ENCODE measurements at places on chromosomes 5 and 9. TPM values are rescaled to one million over a fixed set of nuclear protein-coding genes. Genes with fewer than 3 reads are reported as not detected.

- DNase-seq = no peak
Measured at GRCh38 chr5:168936511-168936910, 357.3 kb upstream of the PANK3 start.

DNA sequence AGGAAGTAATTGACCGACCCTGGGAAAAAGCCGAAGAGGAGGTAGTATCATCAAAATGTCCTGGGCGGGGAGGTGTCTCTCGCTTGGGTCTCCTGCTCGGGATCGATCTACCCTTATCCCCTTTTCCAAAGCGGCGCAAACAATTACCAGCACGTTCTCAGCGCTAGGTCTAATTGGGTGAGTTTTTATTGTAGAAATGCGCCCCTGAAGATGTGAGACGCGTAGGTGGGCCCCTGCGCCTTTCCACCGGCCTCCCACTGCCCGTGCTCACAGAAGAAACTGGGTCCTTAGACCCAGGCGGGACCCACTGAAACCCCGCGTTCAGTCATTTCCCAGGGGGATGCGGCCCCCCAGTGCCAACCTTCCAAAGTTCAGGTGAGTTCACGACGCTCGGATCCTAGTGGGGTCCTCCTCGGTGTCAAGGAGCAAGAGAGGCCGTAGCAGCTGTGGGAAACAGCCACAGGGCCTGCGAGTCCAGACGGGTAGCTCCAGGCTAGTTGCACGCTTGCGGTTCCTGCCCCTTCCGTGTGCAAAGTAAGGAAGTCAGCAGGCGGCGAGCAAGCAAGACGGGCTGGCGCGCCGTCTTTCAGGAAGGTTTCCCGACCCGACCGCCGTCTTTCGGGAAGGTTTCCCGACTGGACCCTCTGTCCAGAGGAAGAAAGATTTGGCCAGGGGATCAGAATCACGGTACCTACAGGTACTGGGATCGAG is 1.5 kb downstream of the SMIM32 start:
- DNase-seq = no peak

- peak; percentile 65 for DNase-seq
Measured at GRCh38 chr9:107620801-107621200, 131.2 kb upstream of the KLF4 start.

DNA sequence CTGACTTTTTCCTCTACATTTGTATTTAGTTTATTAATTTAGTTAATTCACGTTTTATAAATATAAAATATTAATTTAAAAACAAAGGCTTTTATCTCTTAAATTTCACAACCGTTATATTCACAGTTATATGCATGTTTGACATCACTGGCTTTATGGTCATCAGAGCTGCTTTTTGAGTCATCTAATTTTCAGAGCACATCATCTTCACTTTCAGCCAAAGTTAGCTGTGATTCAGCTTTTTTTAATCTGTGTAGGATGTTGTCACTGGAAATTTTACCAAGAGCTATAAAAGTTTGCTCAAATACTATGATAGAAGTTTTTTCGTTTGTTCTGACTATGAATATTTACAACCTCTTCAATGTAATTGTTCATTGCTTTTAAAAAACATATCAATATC is 12.4 kb downstream of the CDC37L1 start:
- DNase-seq = no peak

DNA sequence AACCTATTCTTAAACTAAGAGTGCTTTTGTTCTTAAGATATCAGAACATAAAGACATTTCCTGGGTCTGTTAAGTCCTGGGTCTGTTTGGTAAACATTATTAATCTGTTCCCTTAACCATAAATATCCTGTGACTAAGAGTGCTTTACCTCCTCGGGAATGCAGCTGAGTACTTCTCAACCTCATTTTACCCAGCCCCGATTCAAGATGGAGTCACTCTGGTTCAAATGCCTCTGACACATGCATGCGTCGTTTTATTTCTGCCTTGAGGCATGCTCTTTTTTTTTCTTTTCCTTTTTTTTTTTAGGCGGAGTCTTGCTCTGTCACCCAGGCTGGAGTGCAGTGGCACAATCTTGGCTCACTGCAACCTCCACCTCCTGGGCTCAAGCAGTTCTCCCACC is 39.8 kb upstream of the FBXL17 start:
- DNase-seq = no peak

DNA sequence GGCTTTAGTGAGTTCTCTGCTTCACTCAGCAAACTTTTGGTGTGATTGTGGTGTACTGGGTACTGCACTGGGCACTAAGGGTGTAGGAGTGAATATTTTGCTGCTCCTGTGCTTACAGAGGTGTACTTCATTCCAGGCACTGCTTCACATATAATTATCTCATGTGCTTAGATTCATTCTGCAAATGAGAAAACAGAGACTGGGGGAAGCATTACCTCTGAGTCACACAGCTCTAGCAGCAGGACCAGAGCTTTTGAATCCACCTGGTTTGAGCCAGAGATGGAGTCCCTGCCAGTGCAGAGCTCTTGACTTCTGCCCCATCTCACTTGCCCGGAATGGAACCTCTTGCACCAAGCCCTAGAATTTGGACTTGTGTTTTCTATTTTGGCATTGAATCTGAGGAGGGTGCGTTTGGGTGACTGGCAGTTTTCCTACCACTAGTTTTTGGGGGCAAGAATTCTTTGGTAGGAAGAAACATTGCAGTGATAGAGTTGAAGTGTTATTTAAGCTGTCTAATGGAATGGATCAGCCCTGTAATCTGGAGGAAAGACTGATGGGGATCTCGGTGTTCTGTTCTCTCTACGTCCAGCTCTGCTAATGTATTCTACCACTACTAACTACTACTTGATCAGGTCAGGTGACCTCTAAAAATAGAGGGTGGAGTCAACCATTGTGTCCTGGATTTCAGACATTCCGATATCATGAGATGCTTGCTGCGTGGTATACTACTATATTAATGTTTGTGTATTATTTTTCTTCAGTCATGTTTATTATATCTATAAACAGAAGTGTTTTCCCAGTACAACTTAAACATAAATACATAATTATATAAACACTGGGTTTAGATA is 2.5 kb downstream of the ARHGAP26 start:
- DNase-seq = no peak

DNA sequence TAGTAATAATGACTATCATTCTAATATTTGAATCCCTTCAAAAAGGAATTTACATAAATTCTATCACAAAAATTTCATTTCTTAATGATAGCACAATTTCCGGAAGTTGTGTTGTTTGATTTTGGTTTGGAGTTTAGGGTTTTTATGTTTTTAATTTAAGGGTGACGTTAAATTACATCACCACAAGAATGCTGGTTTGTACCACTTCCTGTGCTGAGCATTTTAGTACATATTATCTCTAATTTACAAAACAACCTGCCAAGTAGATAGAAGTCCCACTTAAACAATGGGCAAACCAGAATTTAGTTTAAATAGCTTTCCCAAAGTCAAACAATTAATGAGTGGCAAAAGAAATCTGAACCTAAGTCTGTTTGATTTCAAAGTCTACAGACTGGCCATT is 63.4 kb downstream of the DENND1A start:
- no peak for DNase-seq

- peak; percentile 87 for DNase-seq
Measured at GRCh38 chr9:33202552-33203201, 35.5 kb upstream of the B4GALT1 start.

DNA sequence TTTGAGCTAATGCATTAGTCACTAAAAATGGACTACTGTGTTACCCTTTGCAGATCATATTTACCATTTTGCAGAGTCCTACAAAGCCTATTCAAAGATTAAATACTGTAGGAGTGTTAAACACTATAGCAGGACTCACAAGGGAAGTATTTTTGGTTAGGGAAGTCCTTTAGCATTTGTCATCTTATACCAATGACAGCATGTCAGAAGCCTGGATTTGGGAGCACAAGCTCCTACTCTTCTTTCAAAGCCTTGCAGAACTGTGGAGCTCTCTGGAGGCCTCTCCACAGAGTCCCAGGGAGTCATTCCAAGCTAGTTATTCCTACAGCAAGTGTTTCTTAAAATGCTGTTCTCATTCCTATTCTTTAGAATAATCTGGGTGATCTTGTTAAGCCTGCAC is 288.8 kb downstream of the PIK3R1 start:
- no peak for DNase-seq

DNA sequence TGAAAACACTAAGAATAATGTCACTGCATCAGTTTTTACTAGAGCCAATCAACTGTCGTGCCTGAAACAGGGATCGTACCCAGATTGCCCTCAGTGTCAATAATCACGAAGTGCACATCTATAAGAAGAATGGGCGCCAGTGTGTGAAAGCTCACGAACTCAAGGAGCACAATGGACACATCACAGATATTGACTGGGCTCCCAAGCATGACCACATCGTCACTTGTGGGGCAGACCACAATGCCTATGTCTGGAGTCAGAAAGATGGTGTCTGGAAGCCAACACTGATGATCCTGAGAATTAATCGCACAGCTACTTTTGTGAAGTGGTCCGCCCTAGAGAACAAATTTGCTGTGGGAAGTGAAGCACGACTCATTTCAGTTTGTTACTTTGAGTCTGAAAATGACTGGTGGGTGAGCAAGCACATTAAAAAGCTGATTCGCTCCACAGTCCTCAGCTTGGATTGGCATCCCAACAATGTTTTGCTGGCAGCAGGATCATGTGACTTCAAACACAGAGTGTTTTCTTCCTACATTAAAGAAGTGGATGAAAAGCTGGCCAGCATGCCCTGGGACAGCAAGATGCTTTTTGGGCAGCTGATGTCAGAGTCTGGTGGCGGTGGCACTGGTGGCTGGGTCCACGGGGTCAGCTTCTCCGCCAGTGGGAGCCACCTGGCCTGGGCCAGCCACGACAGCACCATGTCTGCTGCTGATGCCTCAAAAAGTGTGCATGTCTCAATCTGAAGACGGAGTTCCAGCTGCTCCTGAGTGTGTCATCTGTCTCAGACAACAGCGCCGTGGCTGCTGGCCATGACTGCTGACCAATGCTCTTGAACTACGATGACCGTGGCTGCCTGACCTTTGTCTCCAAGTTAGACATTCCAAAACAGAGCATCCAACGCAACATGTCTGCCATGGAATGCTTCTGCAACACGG is 32.2 kb downstream of the NSA2 start:
- no peak for DNase-seq

DNA sequence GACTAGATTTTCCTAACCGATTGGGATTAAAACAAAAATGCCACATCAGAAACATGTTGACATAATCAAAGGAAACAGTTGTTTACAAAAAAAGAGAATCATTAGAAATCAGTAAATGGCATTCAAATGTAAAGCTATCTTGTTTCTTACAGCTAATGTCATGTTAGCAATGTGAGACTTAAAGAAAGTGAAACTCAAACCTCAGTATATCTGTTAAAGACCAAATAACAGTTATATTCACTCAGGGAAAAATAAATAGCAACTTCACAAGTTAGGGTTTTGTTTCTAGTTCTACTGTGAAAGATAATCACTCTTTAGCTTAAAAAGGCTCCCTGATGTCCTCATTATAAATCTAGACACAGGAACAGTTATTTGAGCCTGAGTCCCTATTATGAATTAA is 189.3 kb upstream of the EFNA5 start:
- no peak for DNase-seq

DNA sequence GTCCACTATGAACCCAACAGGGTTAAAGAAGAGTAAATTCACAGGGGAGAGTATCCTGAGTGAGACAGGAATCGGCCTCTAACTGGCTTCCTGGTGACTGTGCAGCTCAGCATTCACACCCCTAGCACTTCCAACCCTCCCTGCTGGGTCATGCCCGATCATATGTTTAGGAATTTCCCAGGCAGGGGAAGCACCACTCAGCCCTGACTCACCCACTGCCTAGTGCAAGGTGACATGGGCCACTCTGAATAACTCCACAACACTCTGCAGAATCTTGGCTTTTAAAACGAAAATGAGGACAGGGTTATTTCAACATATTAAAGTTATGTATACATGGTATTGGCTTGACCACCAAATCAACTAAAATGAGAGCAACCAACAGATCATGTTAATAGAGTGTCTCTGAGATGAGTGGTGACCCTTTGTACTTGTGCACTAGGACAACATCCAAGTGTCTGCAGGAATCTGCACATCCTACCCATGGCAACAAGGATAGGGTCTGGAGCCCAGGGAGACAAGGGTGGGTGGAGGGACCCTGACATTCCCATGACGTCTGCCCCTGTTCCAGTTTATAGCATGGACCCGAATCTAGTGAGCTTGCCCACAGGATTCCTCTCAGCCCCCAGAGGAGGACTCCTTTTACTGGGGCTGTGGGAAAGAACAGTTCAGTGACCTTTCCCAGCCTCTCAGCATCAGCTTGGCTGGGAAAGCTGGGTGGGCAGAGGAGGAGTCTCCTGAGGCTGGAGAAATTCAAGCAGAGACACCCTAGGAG is 485.8 kb downstream of the SEMA5A start:
- DNase-seq = no peak

DNA sequence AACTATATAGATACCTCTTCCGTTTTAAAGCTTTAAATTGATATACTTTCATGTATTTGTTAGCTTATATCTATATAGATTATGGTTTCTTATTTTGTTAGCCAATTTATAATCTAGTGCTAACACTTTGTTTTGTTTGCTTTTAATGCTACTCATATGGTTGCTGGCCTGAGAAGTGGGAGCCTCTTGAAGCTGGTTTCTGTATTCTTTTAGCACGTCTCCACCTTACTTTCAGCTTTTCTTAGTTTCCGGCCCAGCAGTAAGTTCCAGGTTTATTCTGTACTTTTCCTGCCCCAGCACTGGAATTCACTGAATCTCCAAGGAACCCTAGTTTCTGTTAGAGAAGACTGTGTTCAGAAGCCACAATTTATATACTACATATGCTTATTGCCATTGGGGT is 458.9 kb downstream of the PRR16 start:
- no peak for DNase-seq

GRCh38 chr5:124858612-124859011 is 112.2 kb upstream of the ZNF608 start:
- DNase-seq = no peak

Gene CDC26
- 50.0 TPM for polyA plus RNA-seq

Gene SMIM33
- not detected for polyA plus RNA-seq

Gene BTNL8
- polyA plus RNA-seq = 0.16 TPM

Gene PCDHA9
- not detected for polyA plus RNA-seq

Gene SLC38A9
- polyA plus RNA-seq = 3.2 TPM

Gene NUDT2
- 27.4 TPM for polyA plus RNA-seq

Gene MYMK
- not detected for polyA plus RNA-seq

Gene NMUR2
- 0.09 TPM for polyA plus RNA-seq

Gene ANKRD34B
- not detected for polyA plus RNA-seq

Measured in right cardiac atrium (tissue), 5 donors.